ENCODE measurements at places on chromosomes 2 and 18. TPM values are rescaled to one million over a fixed set of nuclear protein-coding genes. Genes with fewer than 3 reads are reported as not detected.

Gene IL37
- not detected for total RNA-seq

Gene COL3A1
- total RNA-seq = 1,561 TPM

Gene C1GALT1C1L
- total RNA-seq = 0.31 TPM

Gene STAM2
- total RNA-seq = 40.3 TPM

Gene TFCP2L1
- total RNA-seq = 0.26 TPM

Gene EFR3B
- 3.3 TPM for total RNA-seq

Gene PRSS56
- total RNA-seq = not detected

Gene ALPG
- not detected for total RNA-seq

Gene MZT2A
- total RNA-seq = 56.5 TPM

Gene MLPH
- total RNA-seq = 2.4 TPM

Gene CNDP1
- total RNA-seq = not detected

Gene ALLC
- total RNA-seq = not detected

Gene RASGRP3
- 2.5 TPM for total RNA-seq

Gene SERPINB5
- total RNA-seq = not detected

Gene RAD51AP2
- not detected for total RNA-seq

Gene TMEM163
- 0.26 TPM for total RNA-seq

Gene NRBP1
- 107 TPM for total RNA-seq

Gene CLEC4F
- total RNA-seq = not detected

Gene COL4A3
- 16.2 TPM for total RNA-seq

Gene ANO7
- 0.40 TPM for total RNA-seq

Gene G6PC2
- total RNA-seq = not detected

Gene GCG
- total RNA-seq = not detected

Gene ANKRD23
- 1.9 TPM for total RNA-seq

Gene POTEF
- total RNA-seq = not detected

Gene HOXD13
- not detected for total RNA-seq

Gene PSMA8
- not detected for total RNA-seq

Gene EGR4
- total RNA-seq = not detected

Gene ZNF516
- 8.9 TPM for total RNA-seq

Gene CXCR1
- not detected for total RNA-seq

Gene FOXD4L1
- 0.06 TPM for total RNA-seq

Gene DNMT3A
- total RNA-seq = 14.8 TPM

Gene SNTG2
- total RNA-seq = not detected

Gene PLEKHB2
- 170 TPM for total RNA-seq

Gene SLC5A7
- total RNA-seq = not detected

Gene SERPINB11
- total RNA-seq = not detected

Gene GPC1
- 71.6 TPM for total RNA-seq

Gene COBLL1
- 3.6 TPM for total RNA-seq

Gene TMEFF2
- 0.26 TPM for total RNA-seq

Gene SP140
- 0.40 TPM for total RNA-seq

Gene CCDC141
- total RNA-seq = 2.6 TPM

Gene PROC
- not detected for total RNA-seq

Gene INHBB
- 0.12 TPM for total RNA-seq

Gene CFC1
- not detected for total RNA-seq

Gene FAM161A
- 1.8 TPM for total RNA-seq

Gene PTPRN
- 0.25 TPM for total RNA-seq

Gene UGT1A5
- not detected for total RNA-seq

Gene OSBPL6
- 0.53 TPM for total RNA-seq

Gene TRIM43
- total RNA-seq = not detected

Gene MGAT5
- total RNA-seq = 28.5 TPM

Gene SPDYA
- total RNA-seq = 0.79 TPM

Gene SLC40A1
- total RNA-seq = 22.6 TPM

Gene PPP1R1C
- total RNA-seq = 0.56 TPM

Gene IL36B
- total RNA-seq = not detected

Gene SULT1C4
- 0.19 TPM for total RNA-seq

Gene PRKAG3
- total RNA-seq = 0.40 TPM

Gene ABCB11
- not detected for total RNA-seq

Gene CRIM1
- total RNA-seq = 260 TPM

Gene SLC5A6
- 10.8 TPM for total RNA-seq

Gene RIT2
- not detected for total RNA-seq
